Midbrain (tissue), 1 donor: ENCODE measurements at places on chromosomes 4 and X.

DNA sequence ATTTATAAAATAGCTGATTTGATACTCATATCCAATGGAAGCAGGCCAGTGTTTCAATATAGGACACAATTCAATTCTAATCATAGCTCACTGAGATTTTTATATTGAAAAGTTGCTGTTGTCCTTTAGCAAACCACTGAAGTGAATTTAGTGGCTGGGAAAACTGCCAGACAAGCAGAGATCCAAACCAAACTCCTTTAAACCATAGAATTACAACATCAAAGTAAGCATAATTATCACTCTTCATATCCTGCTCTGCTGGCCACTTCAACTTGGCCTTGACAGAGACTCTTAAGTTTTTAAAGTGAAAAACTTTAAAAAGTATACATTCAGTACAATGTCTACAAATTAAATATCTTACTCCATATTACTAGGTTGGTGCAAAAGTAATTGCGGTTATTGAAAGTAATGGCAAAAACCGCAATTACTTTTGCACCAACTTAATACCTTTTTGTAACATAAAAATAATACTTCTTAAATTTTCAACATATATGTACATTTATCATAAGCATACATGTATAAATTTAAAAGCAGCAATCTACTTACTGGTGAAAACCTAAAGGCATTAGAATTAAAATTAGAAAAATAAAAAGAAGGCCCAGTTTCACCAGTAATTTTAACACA lies 433.0 kb downstream of the PCDH10 start:
- no peak for DNase-seq

DNA sequence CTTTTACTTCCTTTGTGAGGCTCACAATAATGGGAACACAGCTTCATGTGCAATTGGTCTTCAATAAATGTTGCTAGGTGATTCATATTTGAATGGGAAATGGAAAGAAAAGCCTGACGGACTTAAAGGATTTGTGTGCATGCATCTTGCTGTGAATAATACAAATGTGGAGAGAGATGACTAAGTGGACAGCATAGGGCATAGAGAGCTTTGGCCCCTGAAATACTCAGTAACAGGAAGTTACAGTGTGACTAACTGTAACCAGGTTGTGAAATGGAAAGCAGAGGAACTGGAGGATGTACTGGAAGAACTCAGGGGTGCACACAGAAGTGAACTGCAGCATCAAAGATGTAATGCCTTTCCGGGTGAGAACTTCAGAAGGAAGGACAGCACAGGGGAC lies 206.7 kb downstream of the MGST2 start:
- DNase-seq = no peak

- no peak for DNase-seq
Measured at GRCh38 chrX:77065896-77066295, 381.3 kb upstream of the FGF16 start.

- DNase-seq = no peak
Measured at GRCh38 chr4:173517781-173518424, 12.1 kb downstream of the HAND2 start.

GRCh38 chrX:118621081-118621759 lies 106.2 kb upstream of the IL13RA1 start:
- DNase-seq = no peak

DNA sequence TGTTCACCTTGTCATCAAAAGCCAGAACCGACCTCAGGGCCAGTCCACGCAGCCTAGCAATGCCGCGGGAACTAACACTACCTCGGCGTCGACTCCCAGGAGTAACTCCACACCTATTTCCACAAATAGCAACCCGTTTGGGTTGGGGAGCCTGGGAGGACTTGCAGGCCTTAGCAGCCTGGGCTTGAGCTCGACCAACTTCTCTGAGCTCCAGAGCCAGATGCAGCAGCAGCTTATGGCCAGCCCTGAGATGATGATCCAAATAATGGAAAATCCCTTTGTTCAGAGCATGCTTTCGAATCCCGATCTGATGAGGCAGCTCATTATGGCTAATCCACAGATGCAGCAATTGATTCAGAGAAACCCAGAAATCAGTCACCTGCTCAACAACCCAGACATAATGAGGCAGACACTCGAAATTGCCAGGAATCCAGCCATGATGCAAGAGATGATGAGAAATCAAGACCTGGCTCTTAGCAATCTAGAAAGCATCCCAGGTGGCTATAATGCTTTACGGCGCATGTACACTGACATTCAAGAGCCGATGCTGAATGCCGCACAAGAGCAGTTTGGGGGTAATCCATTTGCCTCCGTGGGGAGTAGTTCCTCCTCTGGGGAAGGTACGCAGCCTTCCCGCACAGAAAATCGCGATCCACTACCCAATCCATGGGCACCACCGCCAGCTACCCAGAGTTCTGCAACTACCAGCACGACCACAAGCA lies 898 bp downstream of the UBQLN2 start:
- DNase-seq = peak; percentile 34

- no peak for DNase-seq
Measured at GRCh38 chrX:49189606-49190005, 3.4 kb upstream of the PRICKLE3 start.

DNA sequence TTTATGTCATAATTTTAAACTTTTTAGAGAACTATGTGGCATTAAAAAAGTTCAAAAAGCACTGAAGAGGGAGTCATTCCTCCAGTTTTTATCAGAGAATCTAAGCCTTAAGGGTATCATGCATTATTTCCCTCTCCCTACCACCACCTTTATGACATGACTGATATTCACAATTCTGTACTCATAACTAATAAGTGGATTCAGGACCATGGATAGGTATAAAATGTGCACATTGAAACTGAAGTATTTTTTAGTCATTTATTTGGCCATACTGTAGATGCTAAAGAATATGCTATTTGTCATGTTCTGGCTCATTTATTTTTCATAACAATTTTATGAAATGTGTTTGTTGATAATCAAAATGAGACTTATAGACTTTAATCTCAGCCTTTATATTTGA lies 897.5 kb upstream of the AGA start:
- DNase-seq = no peak

DNA sequence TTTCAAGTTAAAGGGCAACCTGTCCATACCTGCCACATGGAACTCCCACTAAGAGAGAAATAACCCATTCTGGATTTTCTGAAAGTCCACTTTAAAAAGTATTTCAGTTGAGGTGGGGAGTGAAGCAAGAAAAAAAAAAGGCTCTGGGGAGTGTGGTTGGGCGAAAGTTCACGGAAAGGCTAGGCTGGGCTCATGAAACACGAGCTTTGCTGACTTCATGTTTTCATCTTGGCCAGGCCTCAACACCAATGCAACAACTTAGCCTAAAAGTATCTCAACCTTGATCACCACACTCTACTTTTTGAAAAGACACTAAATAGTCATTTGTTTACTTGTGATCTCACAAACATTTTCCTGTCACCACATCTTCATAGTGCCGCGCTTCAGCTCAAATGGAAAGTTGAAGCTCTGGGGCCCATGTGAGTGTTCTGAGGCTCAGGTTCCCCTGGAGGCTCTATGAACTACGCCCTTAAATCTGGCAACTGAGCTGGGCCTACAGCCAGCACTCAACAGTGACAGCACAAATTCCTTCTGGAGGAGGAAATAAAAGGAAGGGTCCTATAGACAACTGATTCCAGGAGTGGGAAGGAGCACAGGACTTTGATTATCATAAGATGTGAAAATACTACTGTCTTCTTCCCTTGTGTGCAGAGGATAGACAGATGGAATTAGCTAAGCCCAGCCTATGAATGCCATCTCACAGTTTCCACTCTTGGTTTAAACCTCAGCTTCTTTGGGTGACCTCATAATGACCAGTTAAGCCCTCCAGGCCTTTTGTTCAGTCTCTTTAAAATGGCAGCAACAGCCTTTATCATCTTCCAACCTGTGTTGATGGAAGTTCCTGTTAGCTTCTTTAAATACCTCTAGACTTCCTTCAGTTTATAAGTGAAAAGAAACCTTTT lies 5.1 kb downstream of the CD40LG start:
- DNase-seq = no peak
